ENCODE measurements at places on chromosomes 4 and X. TPM values are rescaled to one million over a fixed set of nuclear protein-coding genes. Genes with fewer than 3 reads are reported as not detected.

Gene SLC9B2
- 28.0 TPM for total RNA-seq

Gene SCML2
- total RNA-seq: 13.9 TPM

Gene SMIM31
- total RNA-seq: not detected

Gene C4orf54
- not detected for total RNA-seq

GRCh38 chrX:13835825-13836224, 18.9 kb upstream of the GPM6B start:
- H3K4me3 ChIP-seq: no peak overlapping the region
- no peaks in the 10 kb centered on the region for H3K27me3 ChIP-seq
- H3K36me3 ChIP-seq: no peaks in the 10 kb centered on the region
- H3K4me1 ChIP-seq: no peaks in the 10 kb centered on the region
- no peak for DNase-seq
- H3K27ac ChIP-seq: no peak overlapping the region

GRCh38 chr4:189385098-189385497, 555.6 kb upstream of the FRG1 start:
- no peaks in the 10 kb centered on the region for H3K36me3 ChIP-seq
- no peaks in the 10 kb centered on the region for H3K4me1 ChIP-seq
- no peak overlapping the region for H3K27ac ChIP-seq
- no peaks in the 10 kb centered on the region for H3K27me3 ChIP-seq
- no peak overlapping the region for H3K4me3 ChIP-seq
- no peak for DNase-seq

- DNase-seq: no peak
- no peak overlapping the region for H3K4me3 ChIP-seq
- no peaks in the 10 kb centered on the region for H3K36me3 ChIP-seq
- H3K4me1 ChIP-seq: no peaks in the 10 kb centered on the region
Measured at GRCh38 chr4:118881512-118882146, 7.0 kb upstream of the SYNPO2 start.

GRCh38 chr4:160772668-160773067, 1391.1 kb downstream of the FSTL5 start:
- no peaks in the 10 kb centered on the region for H3K4me1 ChIP-seq
- no peak overlapping the region for H3K27ac ChIP-seq
- H3K36me3 ChIP-seq: no peaks in the 10 kb centered on the region
- no peak for DNase-seq
- H3K27me3 ChIP-seq: no peaks in the 10 kb centered on the region

DNA sequence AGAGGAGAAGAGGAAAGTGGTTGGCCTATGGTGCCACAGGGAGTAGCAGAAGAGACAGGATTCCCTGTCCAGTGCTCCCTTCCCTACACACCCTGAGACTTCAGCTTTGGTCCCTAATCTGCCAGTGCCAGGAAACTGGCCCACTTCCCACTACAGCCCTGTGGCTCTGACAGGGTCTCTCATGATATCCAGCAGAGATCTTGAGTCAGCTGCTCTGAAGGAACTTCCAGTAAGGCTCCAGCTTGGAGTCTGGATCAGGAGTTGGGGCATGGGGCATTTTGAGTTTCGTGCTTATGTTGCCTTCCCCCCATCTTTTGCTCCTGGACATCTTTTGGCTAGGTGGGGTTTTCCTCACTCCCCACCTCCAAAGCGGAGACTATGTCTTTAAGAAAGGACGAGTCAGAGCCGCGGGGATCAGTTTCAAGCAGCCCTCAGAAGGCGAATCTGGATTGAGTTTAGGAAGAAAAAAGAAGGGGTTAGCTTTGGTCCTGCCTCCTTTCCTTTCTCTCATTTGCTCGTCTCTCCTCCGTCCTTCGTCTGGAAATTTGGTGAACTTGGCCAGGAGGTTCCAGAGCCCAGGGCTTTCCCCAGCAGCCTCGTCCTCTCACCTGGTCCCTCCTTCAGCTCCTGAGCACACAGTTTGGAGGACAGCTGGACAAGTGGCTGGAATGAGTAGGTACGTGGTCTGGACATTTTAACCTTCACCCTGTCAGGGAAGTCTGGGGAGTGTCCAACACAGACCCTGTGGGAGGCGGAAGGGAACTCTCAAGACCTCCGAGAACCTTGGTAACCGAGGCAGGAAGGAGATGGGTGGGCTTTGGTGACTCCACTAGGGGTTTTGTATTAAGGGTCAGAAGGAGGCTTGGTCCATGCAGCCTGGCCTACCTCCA, 104.4 kb downstream of the RTL5 start:
- no peaks in the 10 kb centered on the region for H3K36me3 ChIP-seq
- H3K4me1 ChIP-seq: no peaks in the 10 kb centered on the region
- no peaks in the 10 kb centered on the region for H3K27me3 ChIP-seq
- H3K4me3 ChIP-seq: no peak overlapping the region
- no peak overlapping the region for H3K27ac ChIP-seq

GRCh38 chr4:4339504-4340085, 47.3 kb upstream of the NSG1 start:
- no peaks in the 10 kb centered on the region for H3K27me3 ChIP-seq
- H3K27ac ChIP-seq: no peak overlapping the region
- H3K4me1 ChIP-seq: no peaks in the 10 kb centered on the region
- H3K36me3 ChIP-seq: no peaks in the 10 kb centered on the region
- DNase-seq: no peak

- peaks cover under 1% of the 10 kb centered on the region for H3K4me1 ChIP-seq
- no peaks in the 10 kb centered on the region for H3K36me3 ChIP-seq
Measured at GRCh38 chr4:16537926-16538325, 311.7 kb upstream of the TAPT1 start.

DNA sequence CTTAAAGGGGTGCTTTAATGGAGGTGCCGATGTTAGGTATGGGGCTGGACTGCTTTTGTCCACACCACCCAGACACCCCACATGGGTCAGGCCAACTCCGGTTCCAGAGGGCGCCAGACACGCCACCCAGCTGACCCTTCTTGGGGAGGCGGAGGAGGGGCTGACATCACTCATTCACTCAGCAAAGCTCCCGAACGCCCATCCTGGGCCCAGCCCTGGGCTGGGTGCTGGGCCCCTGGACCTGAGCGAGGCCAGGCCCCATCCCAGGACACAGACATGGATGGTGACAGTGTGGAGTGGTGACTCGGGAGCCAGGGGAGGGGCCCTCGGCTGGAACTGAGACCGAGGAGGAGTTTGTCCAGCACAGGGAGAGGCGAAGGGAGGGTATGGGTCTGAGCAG, 28.1 kb downstream of the MAN2B2 start:
- H3K27me3 ChIP-seq: no peaks in the 10 kb centered on the region
- no peak for DNase-seq
- no peak overlapping the region for H3K27ac ChIP-seq
- H3K4me3 ChIP-seq: no peak overlapping the region
- no peaks in the 10 kb centered on the region for H3K4me1 ChIP-seq

DNA sequence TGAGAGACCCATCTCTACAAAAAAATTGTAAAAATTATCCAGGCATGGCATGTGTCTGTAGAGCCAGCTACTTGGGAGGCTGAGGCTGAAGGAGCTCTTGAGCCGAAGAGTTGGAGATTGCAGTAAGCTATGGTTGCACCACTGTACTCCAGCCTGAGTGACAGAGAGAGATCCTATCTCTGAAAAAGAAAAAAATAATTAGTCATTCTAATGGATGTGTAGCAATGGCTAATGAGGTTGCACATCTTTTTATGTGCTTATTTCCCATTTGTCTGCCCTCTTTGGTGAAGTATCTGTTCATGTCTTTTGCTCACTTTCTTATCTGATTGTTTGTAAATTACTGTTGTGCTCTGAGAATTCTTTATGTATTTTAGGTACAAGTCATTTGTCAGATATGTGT, 19.0 kb upstream of the MAML3 start:
- H3K36me3 ChIP-seq: no peaks in the 10 kb centered on the region
- H3K4me3 ChIP-seq: no peak overlapping the region
- no peaks in the 10 kb centered on the region for H3K27me3 ChIP-seq
- DNase-seq: no peak

DNA sequence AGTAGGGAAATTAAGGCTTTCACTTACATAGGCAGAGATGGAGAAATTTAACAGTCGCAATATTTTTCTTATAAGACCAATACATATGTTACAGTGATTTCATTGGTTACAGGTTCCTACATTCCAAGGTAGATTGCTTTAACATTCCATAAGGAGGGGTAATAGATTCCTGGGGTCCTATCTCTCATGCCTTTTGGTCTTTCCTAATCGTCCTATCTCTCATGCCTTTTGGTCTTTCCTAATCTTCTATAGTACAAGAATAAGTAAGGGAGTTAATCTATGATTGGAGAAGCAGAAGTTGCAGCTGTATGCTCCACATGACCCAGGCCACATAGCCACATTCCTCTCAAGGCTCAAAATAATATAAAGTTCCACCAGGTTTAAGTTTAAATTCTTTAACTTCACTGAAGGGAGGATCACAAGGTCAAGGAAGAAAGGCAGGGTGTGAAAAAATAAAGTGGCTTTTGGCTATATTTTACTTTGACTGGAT, 285.0 kb upstream of the BOD1L1 start:
- H3K4me1 ChIP-seq: no peaks in the 10 kb centered on the region
- no peak overlapping the region for H3K4me3 ChIP-seq
- DNase-seq: no peak

DNA sequence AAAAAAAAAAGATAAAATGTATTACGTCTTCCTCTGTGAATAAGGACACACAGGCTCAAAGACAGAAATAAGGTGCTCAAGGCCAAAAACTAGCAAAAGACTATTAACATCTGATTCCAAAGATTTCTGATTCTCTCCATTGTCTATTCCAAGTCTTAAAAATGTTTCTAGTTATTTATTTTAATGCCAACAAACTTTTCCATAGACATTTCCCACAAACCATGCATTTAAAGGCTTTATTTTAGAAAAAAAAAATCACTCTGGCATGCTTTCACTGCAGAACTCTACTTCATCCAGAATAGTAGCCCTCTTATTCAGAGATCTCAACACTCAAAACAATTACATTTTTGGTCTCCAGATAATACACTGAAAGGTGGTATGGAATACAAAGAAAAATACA, 545.0 kb upstream of the TENM3 start:
- no peak overlapping the region for H3K4me3 ChIP-seq
- H3K36me3 ChIP-seq: no peaks in the 10 kb centered on the region
- H3K27ac ChIP-seq: no peak overlapping the region
- H3K27me3 ChIP-seq: peaks cover 84% of the 10 kb centered on the region
- DNase-seq: no peak

DNA sequence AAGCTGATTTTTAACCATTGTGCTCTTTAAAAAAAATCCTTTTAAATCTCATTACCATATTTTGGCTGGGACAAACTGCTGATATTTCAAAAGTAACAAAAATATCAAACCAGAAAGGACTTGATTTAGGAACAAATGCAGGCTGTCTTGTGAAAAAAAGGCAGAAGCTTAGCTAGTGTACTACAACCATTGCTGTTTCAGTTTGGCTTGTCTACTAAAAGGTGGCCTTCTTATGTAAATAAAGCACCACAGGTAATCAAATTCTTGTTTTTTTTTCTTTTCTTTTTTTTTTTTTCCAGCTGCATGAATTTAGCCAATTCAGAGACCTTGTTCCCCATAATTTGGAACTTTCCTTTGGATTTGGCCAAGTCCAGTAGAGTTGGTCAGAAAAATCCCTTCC, 43.8 kb upstream of the MAGEA8 start:
- no peak for DNase-seq
- no peak overlapping the region for H3K27ac ChIP-seq
- no peaks in the 10 kb centered on the region for H3K4me1 ChIP-seq
- H3K36me3 ChIP-seq: no peaks in the 10 kb centered on the region
- no peak overlapping the region for H3K4me3 ChIP-seq

DNA sequence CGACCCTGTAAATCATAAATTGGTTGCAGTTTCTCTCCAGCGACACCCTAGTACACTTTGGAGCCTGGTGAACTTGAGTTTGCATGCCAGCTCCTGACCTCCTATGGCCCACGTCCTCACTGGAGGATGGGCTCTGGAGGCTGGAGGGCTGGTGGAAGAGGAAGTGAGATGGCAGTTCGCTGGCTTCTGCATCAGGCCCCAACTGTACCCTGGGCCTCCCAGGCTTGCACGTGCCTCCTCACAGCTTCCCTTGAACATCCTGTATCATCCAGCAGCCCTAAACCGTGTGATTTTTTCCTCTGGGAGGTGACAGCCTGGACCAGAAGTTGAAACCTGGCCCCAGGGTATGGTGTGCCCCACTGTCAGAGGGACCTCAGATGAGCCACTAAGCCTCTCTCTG, 78.5 kb downstream of the HTRA3 start:
- H3K27ac ChIP-seq: no peak overlapping the region
- peaks cover 8% of the 10 kb centered on the region for H3K27me3 ChIP-seq
- DNase-seq: no peak
- H3K4me1 ChIP-seq: no peaks in the 10 kb centered on the region
- no peaks in the 10 kb centered on the region for H3K36me3 ChIP-seq
- H3K4me3 ChIP-seq: no peak overlapping the region

DNA sequence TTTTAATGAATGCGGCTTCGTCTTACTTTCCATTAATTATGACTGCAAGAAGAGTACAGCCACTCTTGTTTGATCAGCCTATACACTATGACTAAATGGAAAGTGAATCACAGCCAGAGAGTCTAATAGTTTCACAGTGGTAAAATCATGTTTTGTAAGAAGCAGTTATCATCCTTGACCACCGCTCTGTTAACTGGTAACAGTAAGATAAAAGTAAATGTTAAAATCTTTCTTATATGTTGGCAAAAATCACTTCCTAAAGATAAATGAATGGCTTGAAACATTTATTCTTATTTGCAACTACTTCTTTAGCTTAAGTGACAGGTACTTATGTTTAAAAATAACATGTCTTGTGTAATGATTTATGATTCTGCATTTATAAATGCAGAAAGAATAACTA, 13.2 kb downstream of the GALNT7 start:
- no peak for DNase-seq
- no peak overlapping the region for H3K27ac ChIP-seq
- no peaks in the 10 kb centered on the region for H3K27me3 ChIP-seq
- H3K36me3 ChIP-seq: no peaks in the 10 kb centered on the region
- H3K4me1 ChIP-seq: peaks cover 73% of the 10 kb centered on the region

DNA sequence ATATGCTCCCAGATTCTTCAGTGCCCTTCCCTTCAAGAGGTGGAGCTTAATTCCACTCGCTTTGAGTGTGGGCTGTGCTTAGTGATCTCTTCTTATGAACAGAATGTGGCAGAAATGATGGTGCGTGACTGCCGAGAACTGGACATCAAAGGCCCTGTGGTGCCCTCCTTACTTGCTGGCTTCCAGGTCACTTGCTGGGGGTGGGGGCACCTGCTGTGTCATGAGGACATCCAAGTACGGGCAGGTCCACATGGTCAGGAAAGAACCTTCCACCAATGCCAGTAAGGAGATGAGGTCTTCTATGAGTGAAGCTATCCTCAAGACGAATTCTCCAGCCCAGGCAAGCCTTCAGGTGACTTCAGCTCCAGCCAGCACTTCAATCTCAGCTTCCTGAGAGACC, 95.8 kb downstream of the FAM53A start:
- DNase-seq: no peak
- no peak overlapping the region for H3K27ac ChIP-seq
- peaks cover 21% of the 10 kb centered on the region for H3K27me3 ChIP-seq
- H3K4me1 ChIP-seq: no peaks in the 10 kb centered on the region
- H3K4me3 ChIP-seq: no peak overlapping the region

GRCh38 chrX:43892336-43892870, 10.2 kb upstream of the MAOB start:
- DNase-seq: no peak
- H3K27ac ChIP-seq: no peak overlapping the region
- H3K4me1 ChIP-seq: no peaks in the 10 kb centered on the region

GRCh38 chr4:63458010-63458409, 951.2 kb downstream of the TECRL start:
- no peak for DNase-seq
- H3K4me3 ChIP-seq: no peak overlapping the region
- H3K27ac ChIP-seq: no peak overlapping the region
- H3K4me1 ChIP-seq: no peaks in the 10 kb centered on the region
- H3K27me3 ChIP-seq: no peaks in the 10 kb centered on the region
- H3K36me3 ChIP-seq: no peaks in the 10 kb centered on the region
